ENCODE measurements at places on chromosomes 11 and 22.

DNA sequence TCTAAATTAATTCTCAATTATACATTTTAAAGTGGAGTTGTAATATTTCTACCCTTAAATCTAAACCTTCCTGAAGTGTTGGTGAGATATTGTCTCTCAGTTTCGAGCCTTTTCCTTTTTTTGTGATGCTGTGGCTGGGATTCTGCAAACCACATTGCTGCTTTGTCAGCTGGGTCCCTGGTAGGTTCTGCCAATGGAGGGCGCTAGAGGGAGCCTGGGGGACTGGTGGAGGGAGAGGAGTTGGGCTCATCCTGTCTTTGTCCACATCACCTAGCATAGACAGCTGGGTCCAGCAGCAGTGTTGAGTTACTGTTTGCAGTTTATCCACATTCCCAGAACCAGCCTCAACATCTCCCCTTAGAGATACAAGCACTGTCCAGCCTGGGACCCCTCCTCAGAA, 41.0 kb downstream of the TRAF6 start:
- no peak for DNase-seq

DNA sequence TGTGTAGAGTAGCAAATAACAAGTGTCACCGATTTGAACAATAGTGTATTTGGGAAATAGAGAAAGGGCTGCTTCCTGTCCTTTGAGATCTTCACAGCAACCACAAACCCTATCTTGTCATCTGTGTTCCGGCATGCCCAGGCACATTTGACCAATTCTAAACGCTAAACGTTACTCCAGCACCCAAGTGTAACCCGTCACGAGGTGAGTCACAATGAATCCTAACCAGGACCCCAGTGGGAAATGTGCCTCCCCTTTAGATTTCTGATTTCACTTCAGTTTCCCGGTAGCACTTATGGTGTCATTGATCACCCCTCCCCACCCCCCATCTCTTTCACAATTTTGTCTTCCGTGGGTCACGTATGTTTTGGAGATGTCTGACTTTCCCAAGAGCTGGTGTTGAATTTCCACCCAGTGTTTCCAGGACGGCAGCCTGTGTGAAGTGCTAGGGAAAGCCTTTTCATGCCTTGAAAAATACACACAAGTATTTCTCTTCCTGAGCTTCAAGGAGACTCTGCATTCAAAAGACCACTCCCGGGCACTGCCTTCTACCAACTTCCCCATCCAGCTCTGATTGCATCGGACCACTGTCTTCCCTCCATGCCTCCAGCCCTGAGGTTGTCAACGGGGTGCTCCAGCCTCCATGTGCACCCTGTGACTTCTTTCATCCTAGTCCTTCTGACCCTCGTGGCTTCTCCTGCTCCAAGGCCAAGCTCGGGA, 10.5 kb upstream of the C11orf24 start:
- peak; percentile 72 for DNase-seq

- no peak for DNase-seq
These were observed 1277.2 kb downstream of the JRKL start for GRCh38 chr11:97667057-97667456.

- DNase-seq = no peak
These were observed 2.3 kb downstream of the BCO2 start for GRCh38 chr11:112177589-112177988.

DNA sequence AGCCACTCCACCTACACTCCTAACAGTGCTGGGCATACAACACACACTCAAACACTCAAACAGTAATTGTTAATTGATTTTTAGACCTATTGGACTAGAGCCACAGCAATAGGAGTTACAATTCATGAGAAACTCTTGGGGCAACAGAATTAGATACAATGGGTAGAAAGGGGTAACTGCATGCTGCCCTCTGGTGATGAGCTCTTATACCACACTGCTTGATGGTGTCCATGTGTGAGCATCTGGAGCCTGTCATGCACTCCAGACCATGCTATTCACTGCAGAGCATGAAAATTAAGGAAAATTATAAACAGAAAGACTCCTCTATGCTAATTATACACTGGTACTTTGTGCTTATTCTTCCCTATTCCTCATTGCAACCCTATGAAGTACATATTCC, 975.5 kb upstream of the CCDC90B start:
- DNase-seq = no peak

DNA sequence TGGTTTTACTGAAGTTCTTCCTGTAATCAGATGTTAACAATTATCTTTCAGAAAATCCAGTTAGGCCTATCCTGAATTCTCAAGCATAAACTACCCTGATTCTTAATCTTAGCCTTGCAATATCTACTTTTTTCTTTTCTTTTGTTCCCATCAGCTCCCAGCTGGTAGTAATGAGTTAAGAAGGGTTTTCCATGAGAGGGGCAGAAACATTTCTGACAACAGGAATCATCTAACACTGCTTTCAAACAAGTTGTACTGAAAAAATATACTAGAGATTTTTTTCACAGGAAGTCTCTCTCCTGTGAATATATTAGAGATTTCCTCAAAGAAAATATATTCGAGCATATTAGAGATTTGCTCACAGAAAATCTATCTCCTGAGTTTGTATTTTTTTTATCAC, 3.3 kb upstream of the TRIM6 start:
- no peak for DNase-seq

- DNase-seq = no peak
These were observed 22.1 kb downstream of the FAM76B start for GRCh38 chr11:95767498-95767897.

DNA sequence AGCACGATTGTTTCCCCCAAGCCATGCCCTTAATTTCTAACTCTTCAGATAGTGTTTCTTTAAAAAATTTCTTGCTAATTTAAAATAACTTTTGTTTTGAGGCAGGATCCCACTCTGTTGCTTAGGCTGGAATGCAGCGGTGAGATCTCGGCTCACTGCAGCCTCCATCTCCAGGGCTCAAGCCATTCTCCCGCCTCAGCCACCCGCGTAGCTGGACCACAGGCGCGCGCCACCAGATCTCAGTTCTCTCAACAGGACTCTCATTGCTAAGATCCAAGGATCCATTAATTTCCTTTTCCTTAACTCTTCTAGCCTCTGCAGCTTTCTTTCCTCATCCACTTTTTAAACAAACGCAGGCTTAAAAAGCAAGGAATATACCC, 327 bp upstream of the MED17 start:
- no peak for DNase-seq

DNA sequence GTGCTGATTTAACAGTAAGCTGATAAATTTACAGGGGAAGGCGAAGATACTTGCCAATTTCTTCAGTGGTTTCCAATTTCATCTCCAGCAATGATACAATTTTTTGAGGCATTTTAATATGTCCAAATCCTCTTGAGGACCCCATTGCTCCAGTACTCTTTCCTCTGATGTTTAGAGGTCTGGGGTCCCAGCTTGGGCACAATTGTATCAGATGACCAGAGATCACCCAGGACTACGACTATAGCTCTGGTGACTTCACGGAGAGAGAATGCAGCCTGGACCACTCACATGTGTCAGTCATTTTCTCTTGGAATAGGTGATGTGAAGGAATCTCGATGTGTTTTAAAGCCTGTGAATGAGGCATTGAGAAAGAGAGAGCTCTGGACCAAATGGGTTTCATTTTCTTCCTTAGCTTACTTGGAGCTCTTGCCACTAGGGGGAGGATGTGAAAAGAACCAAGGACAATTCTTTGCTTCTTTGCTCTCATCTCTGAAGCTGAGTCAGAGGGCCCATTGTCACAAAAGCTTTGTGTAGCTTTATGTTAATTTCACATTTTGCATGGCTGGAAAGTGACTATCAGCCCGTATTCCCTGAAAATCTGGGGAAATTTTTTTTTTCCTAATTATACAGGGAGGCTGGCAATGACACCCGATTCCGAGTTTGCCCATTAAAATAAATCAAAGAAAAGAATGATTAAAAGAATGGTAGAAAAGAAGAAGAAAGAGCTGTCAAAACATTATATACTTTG, 6.7 kb upstream of the CCDC90B start:
- peak; percentile 26 for DNase-seq

DNA sequence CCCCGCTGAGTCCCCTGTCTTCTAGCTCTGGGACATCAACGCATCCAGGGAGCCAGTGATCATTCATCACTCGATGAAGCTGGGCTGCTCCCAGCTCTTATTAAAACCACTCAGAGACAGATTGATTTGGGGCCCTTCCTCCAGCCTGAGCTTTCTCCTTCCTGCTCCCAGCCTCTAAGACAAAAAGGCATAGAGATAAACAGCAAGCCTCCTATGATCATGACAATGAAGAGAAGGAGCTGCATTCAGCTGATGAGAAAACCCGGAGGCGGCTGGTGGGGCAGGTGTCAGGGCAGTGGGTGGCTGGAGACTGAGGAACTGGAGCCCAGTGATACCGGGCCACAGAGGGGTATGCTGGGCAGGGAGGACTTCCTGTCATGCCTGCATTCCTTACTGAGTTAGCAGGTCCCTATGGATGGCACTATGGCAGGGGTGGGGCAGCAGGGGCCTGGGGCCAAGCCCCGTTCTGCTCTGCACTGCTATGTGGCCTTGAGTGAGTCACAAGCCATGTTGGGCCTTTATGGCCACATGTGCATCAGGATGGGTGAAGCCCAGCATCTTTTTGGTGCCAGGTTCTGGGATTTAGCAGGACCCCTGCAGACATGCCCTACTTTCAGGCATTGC, 20.2 kb downstream of the PVALB start:
- DNase-seq = no peak

GRCh38 chr22:35742342-35743100, 24.8 kb downstream of the APOL5 start:
- DNase-seq = no peak

- no peak for DNase-seq
These were observed 6.7 kb downstream of the CAPN5 start for GRCh38 chr11:77073328-77074001.

DNA sequence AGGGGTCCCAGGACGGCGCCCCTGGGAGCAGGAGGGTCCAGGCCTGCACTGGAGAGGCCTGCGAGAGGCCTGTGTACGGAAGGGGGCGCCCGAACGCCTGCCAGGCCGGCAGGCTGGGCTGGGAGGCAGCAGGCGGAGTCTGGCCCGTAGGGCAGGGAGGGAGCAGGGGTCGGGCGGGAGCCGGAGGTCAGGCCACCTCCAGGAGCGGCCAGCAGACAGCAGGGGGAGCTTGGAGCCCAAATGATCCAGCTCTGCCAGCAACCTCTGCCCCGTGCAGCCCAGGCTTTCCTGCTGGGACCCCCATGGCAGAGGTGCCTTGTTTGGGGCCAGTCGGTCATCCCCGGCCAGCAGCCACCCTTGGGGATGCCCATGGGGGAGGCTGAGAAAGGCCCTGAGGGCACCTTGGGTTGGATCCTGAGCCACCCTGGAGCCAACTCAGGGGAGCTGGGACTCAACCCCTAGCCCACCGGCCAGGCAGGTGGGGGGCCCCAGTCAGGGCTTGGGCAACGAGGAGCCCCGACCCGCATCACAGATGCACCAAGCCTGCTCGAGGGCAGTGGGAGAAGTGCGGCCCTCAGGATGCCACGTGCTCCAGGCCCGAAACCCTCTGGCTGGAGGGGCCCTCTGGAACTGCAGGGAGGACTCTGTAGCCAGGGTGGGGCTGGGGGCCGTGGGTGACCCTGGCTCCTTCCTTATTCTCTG, 9.6 kb upstream of the SYT8 start:
- DNase-seq = no peak

GRCh38 chr11:86129740-86130540, 61.1 kb upstream of the PICALM start:
- no peak for DNase-seq

DNA sequence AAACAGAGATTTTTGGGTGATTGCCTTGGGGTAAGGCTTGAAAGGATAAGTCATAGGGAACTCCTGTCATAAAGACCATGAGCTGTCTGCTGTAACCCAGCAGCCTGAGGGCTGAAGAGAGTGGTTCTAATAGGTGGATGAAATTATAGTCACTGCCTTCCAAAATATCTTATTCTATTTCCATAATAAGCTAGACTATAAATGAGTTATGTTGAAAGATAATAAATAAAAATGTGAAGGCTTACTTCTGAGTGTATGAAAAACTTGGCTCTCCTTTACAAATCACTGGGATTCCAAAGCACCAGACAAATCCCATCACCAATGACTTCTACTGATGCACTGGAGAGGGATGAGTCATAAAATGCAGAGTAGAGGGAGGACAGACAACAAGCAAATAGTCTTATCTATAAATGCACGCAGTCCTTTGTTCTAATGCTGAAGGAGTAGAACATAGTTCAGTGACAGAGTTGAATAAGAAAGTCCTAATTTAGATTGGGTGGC, 775.0 kb upstream of the LRRC4C start:
- no peak for DNase-seq

DNA sequence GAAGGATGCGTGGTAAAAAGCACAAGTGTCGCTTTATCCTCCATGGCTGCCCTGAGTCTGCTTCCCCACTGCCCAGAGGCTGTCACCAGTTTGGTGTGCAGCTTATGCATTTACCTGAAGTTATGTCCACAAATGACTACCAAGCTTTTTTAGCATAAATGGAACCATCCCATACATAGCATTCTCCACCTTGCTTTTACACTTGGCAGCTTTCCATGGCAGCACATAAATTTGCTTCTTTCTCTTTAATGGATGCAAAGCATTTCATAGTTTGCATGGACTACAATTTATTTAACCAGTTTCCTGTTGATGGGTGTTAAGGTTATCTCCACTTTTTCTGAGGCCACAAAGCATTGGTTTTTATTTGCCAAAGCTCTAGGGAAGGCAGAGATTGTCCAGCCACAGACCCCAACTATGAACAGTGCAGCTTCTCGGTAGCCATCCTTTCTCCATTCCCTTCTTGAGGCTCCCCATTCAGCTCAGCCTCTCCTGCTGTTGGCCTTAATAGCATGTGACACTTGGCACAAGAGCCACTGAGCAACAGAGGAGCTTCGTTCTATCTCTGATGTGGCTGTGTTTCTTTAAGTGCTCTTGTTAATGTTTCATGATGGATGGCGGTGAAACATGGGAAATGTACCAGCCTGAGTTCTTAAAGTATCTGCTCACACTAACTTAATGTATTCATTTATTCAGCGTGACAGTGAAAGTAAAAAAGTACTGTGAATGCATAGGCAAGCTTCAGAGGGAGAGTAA, 59.8 kb upstream of the NAV2 start:
- no peak for DNase-seq

- no peak for DNase-seq
These were observed 2.0 kb downstream of the SLC6A5 start for GRCh38 chr11:20601221-20601914.

- no peak for DNase-seq
These were observed 39.0 kb downstream of the RRAS2 start for GRCh38 chr11:14320020-14320419.

DNA sequence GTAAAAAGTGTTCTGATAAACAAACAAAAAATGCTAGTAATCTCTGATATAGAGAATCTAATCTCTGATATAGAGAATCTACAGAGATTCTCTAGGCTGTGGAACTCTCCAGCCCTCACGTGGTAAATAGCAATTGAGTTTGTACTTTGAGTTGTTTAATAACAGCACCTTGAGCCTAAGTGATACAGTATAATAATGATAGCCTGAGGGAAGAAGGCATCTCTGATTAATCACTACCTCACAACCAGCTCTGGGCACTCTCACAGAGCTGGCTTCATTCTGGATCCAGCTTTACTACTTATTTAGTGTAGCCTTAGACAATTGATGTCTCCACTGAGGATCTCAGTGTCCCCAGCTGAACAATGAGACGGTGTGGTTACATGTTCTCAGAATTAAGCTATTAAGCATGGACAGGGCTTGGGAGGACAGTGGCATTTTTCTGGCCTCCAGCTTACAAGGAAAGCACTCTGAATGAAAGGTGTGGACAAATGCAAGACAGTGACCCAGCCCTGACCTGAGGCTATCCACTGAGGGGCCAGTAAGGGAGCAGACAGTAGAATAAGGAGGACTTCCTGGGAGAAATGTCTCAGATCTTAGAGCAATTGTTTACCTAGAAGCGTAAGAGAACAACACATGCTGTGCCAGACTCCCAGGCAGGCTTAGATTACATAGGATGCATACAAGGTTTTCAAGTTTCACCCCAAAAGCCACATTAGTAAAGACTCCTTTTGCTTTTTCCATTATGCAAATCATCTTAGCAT, 88.7 kb upstream of the DRD2 start:
- DNase-seq = no peak
